ENCODE measurements at places on chromosomes 4 and X. TPM values are rescaled to one million over a fixed set of nuclear protein-coding genes. Genes with fewer than 3 reads are reported as not detected.

DNA sequence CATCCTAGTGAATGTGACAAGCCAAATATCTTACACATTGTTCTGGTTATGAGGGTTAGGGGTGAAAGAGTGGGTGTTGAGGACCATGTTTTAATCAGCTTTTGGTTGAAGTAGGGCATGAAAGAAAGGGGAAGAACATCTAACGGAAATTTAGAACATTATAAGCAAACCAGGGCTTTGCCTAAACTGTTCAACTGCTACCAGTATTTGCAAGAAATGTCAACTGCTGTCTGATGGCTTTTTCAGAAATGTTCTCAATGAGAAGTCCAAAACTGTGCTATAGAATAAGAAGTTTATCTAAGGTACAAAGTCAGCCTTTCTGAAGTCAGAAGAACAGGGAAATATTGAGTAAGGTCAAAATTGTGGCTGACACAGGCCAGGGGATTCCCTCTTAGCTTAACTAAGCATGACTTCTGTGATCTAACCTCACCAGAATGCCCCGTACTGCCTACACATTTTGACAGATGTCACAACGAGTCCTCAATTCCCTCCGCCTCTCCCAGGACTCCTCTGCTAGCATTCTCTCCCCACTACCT lies 67.1 kb downstream of the DTHD1 start:
- no peak overlapping the region for H3K4me3 ChIP-seq
- no peak for DNase-seq
- H3K27ac ChIP-seq = peak overlapping the region; percentile 66
- peaks cover 10% of the 10 kb centered on the region for H3K4me1 ChIP-seq
- H3K36me3 ChIP-seq = peaks cover 4% of the 10 kb centered on the region

DUX4 gene
- total RNA-seq = not detected

GRCh38 chr4:170697045-170697444 lies 607.3 kb upstream of the AADAT start:
- H3K4me3 ChIP-seq = no peak overlapping the region
- H3K27me3 ChIP-seq = no peaks in the 10 kb centered on the region
- H3K27ac ChIP-seq = no peak overlapping the region
- DNase-seq = no peak
- no peaks in the 10 kb centered on the region for H3K4me1 ChIP-seq

GRCh38 chrX:150644422-150644821 lies 48.8 kb upstream of the MTMR1 start:
- no peak for DNase-seq
- H3K27me3 ChIP-seq = no peaks in the 10 kb centered on the region
- no peaks in the 10 kb centered on the region for H3K36me3 ChIP-seq
- H3K4me1 ChIP-seq = peaks cover 5% of the 10 kb centered on the region
- no peak overlapping the region for H3K4me3 ChIP-seq

DNA sequence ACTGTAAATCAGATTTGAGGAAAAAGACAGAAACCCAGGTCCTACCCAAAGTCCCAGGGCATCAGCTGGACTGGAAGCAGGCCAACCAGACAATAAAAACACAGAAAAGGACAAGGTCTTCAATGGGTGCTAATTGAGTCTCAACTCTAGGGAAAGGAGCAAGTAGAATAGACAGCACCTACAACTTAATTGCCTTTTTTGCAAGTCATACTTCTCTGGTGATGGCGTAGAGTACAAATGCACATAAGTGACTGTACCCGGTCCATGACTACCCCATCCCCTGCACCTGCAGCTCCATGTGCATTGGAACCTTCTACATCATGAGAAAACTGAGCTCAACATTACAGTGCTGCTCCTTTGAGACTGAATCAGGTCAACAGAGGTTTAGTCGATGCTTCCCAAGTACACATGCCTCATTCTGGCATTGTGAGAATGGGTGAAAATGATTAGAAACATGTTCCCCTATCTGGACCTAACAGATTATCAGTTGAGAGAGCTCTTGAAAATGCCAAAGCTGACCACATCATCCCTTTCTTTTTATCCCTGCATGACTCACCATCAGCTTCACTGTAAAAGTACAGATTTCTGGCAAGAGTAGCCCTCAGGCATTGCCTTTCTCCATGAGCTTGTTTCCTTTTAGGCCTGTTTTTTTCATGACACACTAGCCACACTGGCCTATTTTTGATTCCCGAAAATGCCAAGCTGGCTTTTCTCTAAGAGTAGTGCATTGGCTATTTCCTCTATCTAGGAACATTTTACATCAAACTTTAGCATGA lies 298.3 kb downstream of the HS3ST1 start:
- H3K27ac ChIP-seq = no peak overlapping the region
- H3K4me1 ChIP-seq = no peaks in the 10 kb centered on the region
- no peaks in the 10 kb centered on the region for H3K27me3 ChIP-seq
- no peak for DNase-seq
- H3K4me3 ChIP-seq = no peak overlapping the region

DNA sequence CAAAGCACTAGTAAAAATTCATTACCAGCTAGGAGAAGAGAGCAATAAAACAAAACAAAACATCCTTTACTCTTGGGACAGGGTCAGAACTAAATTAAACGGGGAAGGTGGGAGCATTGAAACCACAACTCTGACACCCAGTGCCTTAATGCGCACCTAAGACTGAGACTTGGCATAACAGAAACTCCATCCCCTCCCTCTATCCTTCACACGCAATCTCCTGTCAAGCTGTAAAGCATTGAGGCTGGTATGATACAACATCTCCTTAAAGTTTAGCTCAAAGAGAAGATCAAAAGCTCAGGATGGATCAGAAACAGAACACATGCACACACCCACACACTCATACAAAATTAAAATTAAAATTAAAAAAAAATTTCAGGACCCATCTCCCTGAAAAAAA lies 951.3 kb downstream of the STIM2 start:
- no peaks in the 10 kb centered on the region for H3K4me1 ChIP-seq
- no peaks in the 10 kb centered on the region for H3K27me3 ChIP-seq
- no peak for DNase-seq
- no peak overlapping the region for H3K27ac ChIP-seq
- H3K36me3 ChIP-seq = no peaks in the 10 kb centered on the region

DNA sequence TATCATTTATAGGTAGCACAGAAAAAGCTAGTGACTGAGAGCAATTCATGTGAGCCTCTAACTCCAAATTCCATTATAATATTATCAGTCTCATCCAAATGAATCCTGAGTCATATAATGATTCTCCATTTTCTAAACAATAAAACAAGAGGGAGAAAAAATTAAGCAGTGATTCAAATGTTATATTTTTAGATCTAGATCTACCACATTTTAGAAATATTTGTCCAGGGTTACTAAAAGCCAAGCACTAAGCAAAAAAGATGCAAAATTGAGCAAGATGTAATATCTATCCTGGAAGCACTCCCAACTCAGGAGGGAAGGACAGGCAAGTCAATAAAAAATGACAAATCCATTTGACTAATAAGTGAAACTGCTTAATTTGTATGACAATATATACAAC lies 172.8 kb downstream of the FBXW7 start:
- H3K4me3 ChIP-seq = no peak overlapping the region
- H3K36me3 ChIP-seq = peaks cover 5% of the 10 kb centered on the region
- H3K27me3 ChIP-seq = no peaks in the 10 kb centered on the region
- peak overlapping the region; percentile 34 for H3K27ac ChIP-seq

- no peaks in the 10 kb centered on the region for H3K4me1 ChIP-seq
- no peaks in the 10 kb centered on the region for H3K27me3 ChIP-seq
- H3K36me3 ChIP-seq = peaks cover 4% of the 10 kb centered on the region
- DNase-seq = no peak
- H3K27ac ChIP-seq = no peak overlapping the region
Observed at GRCh38 chr4:122364700-122365404, 14.0 kb upstream of the ADAD1 start.

DNA sequence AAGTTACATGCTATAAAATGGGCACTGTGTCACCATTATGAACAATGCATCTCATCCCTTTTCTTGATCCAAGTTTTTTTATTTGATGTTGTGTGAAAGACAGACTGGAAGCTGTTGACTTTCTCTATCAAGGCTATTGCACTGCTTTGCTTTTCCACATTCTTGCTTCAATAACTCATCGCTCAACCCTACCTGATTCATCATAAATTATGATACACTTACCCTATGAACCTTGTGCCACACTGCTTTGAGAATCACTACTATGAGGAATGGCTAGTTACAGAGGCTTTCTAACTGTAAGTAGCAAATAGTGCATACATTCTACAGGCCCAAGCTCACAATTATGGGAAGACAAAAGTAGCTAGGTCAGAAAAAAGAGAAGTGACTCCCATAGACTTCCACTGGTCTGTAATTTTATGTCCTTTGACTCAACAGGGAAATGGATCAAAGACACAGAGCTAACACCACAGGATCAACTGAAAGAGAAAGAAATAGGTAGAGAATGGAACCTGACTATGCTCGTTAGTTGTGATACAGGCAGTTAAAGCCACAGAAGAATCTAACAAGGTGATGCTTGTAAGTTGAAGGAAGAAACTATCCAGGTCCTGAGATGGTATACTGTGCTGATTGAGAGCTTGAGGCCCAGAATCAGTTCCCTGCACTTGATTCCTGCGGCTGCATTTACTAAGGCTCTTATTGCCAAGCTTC lies 163.5 kb downstream of the PPP3CA start:
- H3K36me3 ChIP-seq = no peaks in the 10 kb centered on the region
- no peaks in the 10 kb centered on the region for H3K27me3 ChIP-seq
- no peak for DNase-seq
- peaks cover 12% of the 10 kb centered on the region for H3K4me1 ChIP-seq
- no peak overlapping the region for H3K27ac ChIP-seq

GRCh38 chr4:72366601-72367000 lies 202.4 kb downstream of the ADAMTS3 start:
- H3K4me1 ChIP-seq = no peaks in the 10 kb centered on the region
- DNase-seq = no peak
- H3K4me3 ChIP-seq = no peak overlapping the region
- H3K27ac ChIP-seq = no peak overlapping the region

- no peak overlapping the region for H3K4me3 ChIP-seq
- no peaks in the 10 kb centered on the region for H3K36me3 ChIP-seq
- no peaks in the 10 kb centered on the region for H3K27me3 ChIP-seq
- no peak overlapping the region for H3K27ac ChIP-seq
- no peaks in the 10 kb centered on the region for H3K4me1 ChIP-seq
Observed at GRCh38 chrX:9903146-9903545, 64.0 kb upstream of the CLDN34 start.

DNA sequence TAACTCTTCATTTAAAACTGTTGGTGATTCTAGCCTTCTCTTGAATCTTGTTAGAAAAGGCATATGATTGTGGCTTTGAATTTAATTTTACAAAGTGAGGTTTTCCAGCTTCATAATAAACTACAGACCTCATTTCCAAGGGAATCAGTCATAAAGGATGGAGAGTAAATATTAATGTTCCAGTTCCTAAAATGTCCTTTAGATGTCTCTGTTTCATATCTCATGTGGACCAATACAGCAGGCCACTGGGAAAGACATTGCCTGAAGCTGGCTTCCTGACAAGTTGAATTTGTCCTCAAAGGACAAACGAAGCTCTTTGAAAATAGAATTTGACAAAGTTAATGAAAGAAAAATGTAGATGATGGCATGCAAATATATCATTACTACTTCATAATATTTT lies 125.4 kb downstream of the ZNF330 start:
- no peak overlapping the region for H3K4me3 ChIP-seq
- no peaks in the 10 kb centered on the region for H3K4me1 ChIP-seq
- no peak overlapping the region for H3K27ac ChIP-seq
- H3K27me3 ChIP-seq = peaks cover 51% of the 10 kb centered on the region
- H3K36me3 ChIP-seq = peaks cover 2% of the 10 kb centered on the region

ASB9 gene
- total RNA-seq = not detected

ZNF280C gene
- total RNA-seq = 5.4 TPM

GRCh38 chr4:122639181-122639580 lies 18.3 kb upstream of the IL21 start:
- DNase-seq = no peak
- peaks cover 7% of the 10 kb centered on the region for H3K27me3 ChIP-seq
- H3K27ac ChIP-seq = no peak overlapping the region
- H3K36me3 ChIP-seq = no peaks in the 10 kb centered on the region
- peaks cover 14% of the 10 kb centered on the region for H3K4me1 ChIP-seq
- H3K4me3 ChIP-seq = no peak overlapping the region

- no peaks in the 10 kb centered on the region for H3K27me3 ChIP-seq
- no peaks in the 10 kb centered on the region for H3K36me3 ChIP-seq
- H3K4me3 ChIP-seq = no peak overlapping the region
- no peaks in the 10 kb centered on the region for H3K4me1 ChIP-seq
Observed at GRCh38 chrX:123518791-123519190, 214.1 kb downstream of the THOC2 start.

- peaks cover 9% of the 10 kb centered on the region for H3K4me1 ChIP-seq
- DNase-seq = no peak
- peaks cover 2% of the 10 kb centered on the region for H3K36me3 ChIP-seq
- H3K4me3 ChIP-seq = no peak overlapping the region
- peak overlapping the region; percentile 32 for H3K27ac ChIP-seq
Observed at GRCh38 chr4:173420324-173420752, 21.4 kb upstream of the SCRG1 start.

- DNase-seq = no peak
- H3K4me1 ChIP-seq = no peaks in the 10 kb centered on the region
- no peaks in the 10 kb centered on the region for H3K36me3 ChIP-seq
- peaks cover 45% of the 10 kb centered on the region for H3K27me3 ChIP-seq
- H3K27ac ChIP-seq = no peak overlapping the region
Observed at GRCh38 chr4:78418406-78418805, 133.2 kb upstream of the ANXA3 start.

IQSEC2 gene
- 1.9 TPM for total RNA-seq

MBNL3 gene
- total RNA-seq = 32.5 TPM

- no peak overlapping the region for H3K27ac ChIP-seq
- DNase-seq = no peak
- no peaks in the 10 kb centered on the region for H3K36me3 ChIP-seq
- H3K27me3 ChIP-seq = peaks cover 6% of the 10 kb centered on the region
- H3K4me1 ChIP-seq = peaks cover 3% of the 10 kb centered on the region
Observed at GRCh38 chr4:123813901-123814300, 417.3 kb downstream of the SPRY1 start.

LRCH2 gene
- not detected for total RNA-seq

- no peak overlapping the region for H3K4me3 ChIP-seq
- no peak for DNase-seq
- peaks cover 28% of the 10 kb centered on the region for H3K27me3 ChIP-seq
- peaks cover 9% of the 10 kb centered on the region for H3K4me1 ChIP-seq
Observed at GRCh38 chr4:184248216-184248615, 30.5 kb upstream of the ENPP6 start.

GRCh38 chr4:109682875-109683274 lies 20.4 kb downstream of the CASP6 start:
- peaks cover 21% of the 10 kb centered on the region for H3K4me1 ChIP-seq
- H3K27me3 ChIP-seq = no peaks in the 10 kb centered on the region
- no peak for DNase-seq

GRCh38 chr4:150299816-150300215 lies 221.6 kb downstream of the DCLK2 start:
- H3K4me3 ChIP-seq = no peak overlapping the region
- H3K27ac ChIP-seq = no peak overlapping the region
- no peak for DNase-seq
- H3K27me3 ChIP-seq = no peaks in the 10 kb centered on the region
- H3K36me3 ChIP-seq = peaks cover under 1% of the 10 kb centered on the region
